ENCODE measurements at places on chromosomes 3 and 15.

DNA sequence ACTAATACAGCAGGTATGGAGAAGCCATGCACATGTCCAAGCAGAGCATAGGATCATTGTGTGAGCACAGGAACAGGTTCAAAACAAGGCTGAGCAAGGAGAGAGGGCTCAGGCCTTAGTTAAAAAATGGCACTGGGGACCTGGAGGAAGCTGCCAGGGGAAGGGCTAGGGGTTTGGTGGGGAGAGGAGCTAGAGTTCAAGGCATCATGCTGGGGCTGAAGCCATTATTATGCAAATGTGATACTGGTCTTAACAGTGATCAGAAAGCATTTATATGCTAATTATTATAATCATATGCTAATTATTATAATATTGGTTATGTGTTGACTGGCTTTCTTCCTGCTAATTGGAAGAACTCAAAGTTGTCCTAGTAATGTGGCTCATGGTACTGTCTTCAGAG is 546.0 kb upstream of the CFAP20DC start:
- no peak for DNase-seq

GRCh38 chr15:31474059-31474868 is 147.6 kb downstream of the KLF13 start:
- peak; percentile 40 for DNase-seq

- no peak for DNase-seq
Measured at GRCh38 chr3:112653209-112653871, 12.4 kb upstream of the CCDC80 start.

- no peak for DNase-seq
Measured at GRCh38 chr3:25631989-25632388, 32.7 kb downstream of the TOP2B start.

DNA sequence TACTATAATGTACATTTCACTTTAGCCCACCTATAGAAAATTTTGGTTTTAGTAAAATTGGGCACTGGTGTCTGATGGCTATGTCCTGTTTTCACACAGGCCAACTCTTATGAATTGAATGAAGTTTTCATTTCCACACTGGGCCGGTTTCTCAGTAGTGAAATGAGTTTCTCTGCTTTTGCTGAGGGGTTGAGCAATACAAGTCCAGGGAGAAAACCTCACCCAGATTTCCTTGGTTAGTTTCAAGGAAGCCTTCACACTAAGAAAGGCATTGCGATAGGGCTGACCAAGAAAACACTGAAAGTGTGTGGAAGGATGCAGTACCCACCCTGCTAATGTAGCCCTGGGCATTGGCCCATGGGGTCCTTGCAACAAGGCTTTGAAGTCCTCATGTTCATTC is 331.5 kb upstream of the CFAP20DC start:
- DNase-seq = no peak

DNA sequence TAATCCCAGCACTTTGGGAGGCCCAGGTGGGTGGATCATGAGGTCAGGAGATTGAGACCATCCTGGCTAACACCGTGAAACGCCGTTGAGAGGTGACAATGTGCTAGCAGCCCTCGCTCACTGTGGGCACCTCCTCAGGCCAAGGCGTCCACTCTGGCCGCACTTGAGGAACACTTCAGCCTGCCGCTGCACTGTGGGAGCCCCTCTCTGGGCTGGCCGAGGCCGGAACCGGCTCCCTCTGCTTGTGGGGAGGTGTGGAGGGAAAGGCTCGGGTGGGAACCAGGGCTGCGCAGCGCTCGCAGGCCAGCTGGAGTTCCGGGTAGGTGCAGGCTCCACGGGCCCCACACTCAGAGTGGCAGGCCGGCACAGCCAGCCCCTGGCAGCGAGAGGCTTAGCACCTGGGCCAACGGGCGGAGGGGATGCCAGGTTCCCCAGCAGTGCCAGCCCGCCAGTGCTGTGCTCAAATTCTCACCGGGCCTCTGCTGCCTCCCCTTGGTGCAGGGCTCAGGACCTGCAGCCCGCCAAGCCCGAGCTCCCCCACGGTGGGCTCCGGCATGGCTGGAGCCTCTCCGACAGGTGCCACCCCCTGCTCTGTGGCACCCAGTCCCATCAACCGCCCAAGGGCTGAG is 253.6 kb downstream of the CNTN4 start:
- no peak for DNase-seq

- no peak for DNase-seq
Measured at GRCh38 chr3:71466483-71466882, 117.0 kb downstream of the FOXP1 start.

DNA sequence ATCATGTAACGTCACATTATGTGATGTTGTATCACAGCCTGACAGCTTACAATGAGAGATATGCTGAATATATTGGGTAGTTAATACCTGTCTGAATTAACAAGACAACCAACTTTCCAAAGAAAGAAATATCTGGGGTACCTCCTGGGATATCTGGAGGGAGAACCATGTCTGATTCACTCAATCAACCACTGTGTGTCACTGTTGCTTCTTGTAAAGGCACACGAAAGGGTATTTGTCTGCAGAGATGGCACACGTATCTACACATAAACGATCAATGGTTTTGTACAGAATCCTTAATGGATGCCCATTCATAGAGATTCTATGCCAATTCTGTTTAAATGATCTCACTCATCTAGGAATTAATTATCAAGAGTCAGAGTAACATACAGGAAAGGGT is 252.1 kb upstream of the TMCO5A start:
- DNase-seq = no peak

- no peak for DNase-seq
Measured at GRCh38 chr3:138125548-138126221, 6.5 kb downstream of the A4GNT start.

DNA sequence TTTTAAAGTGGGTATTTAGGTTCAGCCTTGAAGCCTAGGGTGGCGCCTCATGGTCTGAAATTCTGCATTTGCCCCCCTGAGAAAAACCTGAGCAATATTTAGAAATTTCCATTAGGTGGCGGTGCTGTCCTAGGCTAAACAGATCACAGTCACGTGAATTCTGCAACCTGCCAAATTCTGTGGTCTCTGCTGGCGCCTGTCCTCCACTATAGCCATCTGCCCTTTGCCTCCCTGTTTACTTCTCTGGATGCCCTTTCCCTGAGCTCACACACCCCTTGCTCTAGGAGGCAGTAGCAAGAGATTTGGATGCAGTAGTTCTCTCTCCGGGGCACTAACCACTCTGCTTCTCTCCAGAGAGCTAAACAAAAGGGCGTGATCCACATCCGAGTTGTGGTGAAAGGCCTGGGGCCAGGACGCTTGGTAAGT is 9.1 kb downstream of the MRPS11 start:
- DNase-seq = no peak

DNA sequence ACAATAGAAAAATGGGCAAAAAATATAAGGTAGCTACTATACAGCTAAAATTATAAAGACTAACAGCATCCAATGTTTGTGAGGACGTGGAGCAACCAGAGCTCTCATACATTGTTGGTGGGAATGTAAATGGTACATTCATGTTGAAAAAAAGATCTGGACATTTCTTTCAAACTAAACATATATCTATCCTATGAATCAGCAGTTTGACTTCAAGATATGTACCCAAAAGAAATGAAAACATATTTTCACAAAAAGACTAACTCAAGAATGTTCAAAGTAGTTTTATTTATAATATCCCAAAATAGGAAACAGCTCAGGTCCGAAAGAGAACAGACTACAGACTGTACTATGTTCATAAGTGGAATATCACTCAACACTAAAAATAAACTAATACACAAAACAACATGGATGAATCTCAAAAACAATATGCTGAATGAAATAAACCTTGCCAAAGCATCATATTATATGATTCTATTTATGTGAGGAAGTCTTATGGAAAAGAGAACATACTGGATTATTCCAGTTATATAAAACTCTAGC is 8.8 kb upstream of the TTBK2 start:
- no peak for DNase-seq

DNA sequence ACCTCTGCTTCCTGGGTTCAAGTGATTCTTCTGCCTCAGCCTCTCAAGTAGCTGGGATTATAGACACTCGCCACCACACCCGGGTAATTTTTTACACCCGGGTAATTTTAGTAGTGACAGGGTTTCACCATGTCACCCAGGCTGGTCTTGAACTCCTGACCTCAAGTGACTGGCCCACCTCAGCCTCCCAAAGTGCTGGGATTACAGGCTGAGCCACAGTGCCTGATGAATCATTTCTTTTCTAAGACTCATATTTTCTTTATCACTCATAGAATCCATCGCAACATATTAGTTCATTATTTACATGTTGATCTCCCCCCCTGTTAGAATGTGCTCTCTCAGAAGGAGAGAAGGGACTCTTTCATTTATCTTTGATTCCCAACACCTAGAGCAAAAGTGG is 109.5 kb upstream of the PTPRG start:
- DNase-seq = no peak

DNA sequence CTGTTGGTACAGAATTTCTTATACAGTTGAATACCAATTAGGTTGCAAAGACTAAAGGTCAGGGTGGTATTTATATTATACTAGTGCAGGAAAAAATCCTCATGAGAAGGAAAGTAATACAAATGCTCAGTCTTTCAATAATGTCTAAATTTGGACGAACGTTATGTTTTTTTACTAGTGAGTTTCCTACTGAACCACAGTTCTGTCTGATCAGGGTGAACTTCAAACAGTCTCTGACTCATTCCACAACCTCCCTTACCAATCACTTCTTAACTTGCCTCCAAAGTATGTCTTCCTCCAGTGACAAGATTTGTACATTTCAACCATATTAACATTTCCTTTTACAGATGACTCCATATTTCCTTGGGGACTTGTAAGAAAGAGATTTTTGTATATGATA is 3.4 kb downstream of the TMEM212 start:
- no peak for DNase-seq

GRCh38 chr15:91100814-91101607 is 954 bp downstream of the SV2B start:
- DNase-seq = no peak

DNA sequence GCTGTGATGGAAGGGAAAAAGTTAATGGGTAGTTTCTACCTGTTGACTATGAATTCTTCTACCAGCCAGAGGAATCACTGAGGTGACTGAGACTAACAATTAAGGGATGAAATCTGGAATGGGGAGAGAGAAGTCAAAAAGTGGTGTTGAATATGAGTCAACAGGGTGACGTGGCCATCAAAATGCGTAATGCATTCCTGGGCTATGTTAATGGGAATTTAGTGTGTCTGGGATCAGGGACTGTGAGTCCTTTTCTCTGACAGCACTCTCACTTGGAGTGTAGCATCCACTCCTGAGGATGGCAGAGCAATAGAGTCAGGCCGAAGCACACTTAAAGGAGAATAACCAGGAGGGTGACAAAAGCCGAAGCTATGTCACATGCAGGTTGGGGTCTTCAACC is 60.4 kb downstream of the MESD start:
- no peak for DNase-seq

DNA sequence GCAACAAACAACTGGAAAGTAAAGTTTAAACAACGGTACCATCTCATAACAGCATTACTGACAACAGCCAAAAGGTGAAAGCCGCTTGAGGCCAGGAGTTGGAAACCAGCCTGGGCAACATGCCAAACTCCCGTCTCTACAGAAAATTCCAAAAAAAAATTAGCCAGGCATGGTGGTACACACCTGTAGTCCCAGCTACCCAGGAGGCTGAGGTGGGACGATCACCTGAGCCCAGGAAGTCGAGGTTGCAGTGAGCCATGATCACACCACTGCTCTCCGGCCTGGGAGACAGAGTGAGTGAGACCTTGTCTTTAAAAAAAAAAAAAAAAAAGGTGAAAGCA is 4.4 kb downstream of the TNK2 start:
- DNase-seq = no peak

- no peak for DNase-seq
Measured at GRCh38 chr15:42182961-42183360, 25.1 kb downstream of the VPS39 start.

- peak; percentile 52 for DNase-seq
Measured at GRCh38 chr15:90142216-90143165, 40.2 kb upstream of the IDH2 start.

- no peak for DNase-seq
Measured at GRCh38 chr3:104279617-104280016, 1087.1 kb upstream of the ALCAM start.

DNA sequence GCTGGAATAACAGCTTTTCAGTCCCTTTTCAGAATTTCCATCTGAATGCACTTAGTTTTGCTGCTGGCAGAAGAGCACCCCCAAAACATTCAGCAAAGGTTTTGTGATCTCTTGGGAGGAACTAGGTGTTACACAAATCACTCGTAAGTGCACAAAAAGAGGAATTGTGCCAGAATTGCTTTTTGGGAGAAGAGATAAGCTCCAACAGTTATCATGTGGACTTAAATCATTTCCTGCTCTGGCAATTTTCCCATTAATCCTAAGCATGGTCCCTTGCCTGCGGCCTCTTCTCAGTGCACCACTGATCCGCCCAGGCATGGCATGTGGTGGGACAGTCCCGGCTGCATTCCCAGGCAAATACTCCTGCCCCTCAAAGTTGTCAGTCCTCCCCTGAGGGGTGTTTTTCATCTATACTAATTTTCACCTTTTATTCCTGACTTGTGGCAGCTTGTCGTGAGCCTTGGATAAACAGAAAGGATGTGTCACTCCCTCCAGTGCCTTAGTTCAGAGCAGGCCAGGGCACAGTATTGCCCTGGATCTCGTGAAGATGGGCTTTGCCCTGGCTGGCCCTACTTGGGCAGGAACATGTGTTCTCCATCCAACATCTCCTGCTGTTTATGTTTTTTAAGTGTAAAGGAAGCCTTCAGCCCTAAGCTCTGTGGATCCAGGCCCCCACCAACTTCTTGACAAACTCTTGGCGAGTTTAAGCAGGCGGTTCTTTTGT is 44.6 kb upstream of the VILL start:
- no peak for DNase-seq

DNA sequence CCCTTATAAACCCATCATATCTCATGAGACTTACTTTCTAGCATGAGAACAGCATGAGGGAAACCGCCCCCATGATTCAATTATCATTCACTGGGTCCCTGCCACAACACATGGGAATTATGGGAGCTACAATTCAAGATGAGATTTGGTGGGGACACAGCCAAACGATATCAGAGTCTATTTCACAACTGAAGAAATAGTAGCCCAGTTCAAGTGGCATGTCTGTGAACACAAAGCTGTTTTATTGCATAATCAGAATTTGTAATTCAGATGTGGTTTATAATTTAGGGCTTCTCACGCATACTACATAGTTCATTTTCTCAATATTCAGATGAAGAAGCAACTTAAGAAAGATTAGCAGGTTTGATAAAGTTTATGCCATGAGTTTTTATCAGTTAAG is 1188.0 kb upstream of the ALCAM start:
- DNase-seq = no peak

- peak; percentile 42 for DNase-seq
Measured at GRCh38 chr3:71398157-71398836, 185.2 kb downstream of the FOXP1 start.

GRCh38 chr15:93027413-93027812 is 61.6 kb downstream of the RGMA start:
- DNase-seq = no peak

- no peak for DNase-seq
Measured at GRCh38 chr15:70463453-70463834, 299.9 kb downstream of the UACA start.

DNA sequence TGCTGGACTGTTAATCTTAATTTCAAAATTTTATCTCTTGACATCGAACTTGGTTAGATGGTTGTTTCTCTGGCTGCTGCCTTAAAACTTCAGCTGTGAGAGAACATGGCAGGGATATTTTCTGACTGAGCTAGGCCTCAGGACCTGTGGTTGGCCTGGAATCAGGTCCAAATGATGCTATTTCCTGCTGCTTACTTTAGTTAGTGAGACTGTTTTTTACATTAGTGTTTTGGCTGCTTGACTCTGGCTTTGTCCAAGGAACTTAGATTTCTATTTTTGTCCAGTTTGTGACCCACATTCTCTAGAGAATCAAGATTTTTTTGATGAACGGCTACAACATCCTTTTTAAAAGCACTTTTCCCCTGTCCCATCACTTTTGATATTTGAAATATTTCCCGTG is 497.9 kb upstream of the SGO1 start:
- no peak for DNase-seq
